AML-193 (cell line): ENCODE measurements at places on chromosomes 5 and 9.

DNA sequence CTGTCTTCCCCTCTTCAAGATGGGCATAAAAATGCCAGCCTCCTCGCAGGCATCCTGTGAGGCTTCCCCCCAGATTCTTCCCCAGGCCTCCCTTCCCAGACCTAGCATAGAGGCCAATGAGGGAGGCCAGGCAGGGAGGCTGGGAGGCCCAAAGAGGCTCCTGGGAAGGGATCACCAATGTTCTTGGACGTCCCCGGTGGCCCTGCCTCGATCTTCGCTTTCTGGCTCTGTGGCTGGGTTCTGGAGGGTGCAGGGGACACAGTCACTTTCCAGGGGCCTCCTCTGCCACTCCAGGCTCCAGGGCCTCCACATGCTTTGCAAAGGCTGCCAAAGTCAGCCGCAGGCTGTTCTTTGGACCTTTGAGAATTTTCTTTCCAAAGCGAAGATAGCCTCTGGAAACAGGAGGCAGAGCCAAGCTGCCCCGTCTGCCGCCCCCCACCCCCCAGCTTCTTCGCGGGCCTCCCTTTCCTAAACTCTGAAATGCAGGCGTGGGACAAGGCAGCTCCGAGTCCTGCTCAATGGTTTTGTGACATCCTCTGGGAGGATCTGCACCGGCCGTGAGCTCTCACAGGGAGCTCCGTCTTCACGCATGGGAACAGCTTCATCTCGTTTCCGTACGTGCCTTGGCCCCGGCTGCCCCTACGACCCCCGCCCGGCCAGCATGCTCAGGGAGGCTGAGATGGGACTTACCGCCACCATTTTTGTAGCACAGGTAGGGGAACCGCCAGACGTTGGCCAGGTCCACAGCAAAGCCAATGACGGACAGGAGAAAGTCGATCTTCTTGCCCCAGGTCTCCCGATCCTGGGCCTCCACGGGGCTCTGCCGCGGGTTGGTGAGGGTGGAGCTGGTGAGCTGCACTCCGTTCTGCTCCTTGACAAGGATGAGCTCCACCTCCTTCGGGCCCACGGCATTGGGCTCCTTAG lies 2.8 kb downstream of the SLC6A3 start:
- DNase-seq, result no peak

DNA sequence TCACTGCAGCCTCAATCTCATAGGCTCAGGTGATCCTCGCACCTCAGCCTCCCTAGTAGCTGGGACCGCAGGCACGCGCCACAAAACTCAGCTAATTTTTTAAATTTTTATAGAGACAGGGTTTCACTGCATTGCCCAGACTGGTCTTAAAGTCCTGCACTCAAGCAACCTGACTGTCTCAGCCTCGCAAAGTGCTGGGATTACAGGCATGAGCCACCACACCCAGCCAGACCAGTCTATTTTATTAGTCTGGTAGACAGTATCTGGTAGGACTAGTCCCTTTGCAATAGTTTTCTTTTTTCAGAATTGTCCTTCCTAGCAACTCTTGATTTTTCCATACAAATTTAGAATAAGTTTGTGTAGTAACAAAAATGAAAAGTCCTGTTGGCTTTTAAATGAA lies 14.1 kb upstream of the GPR150 start:
- DNase-seq, result no peak

- peak; percentile 28 for DNase-seq
These were observed 24.2 kb downstream of the FAM78A start for GRCh38 chr9:131252120-131252519.

GRCh38 chr5:51302343-51302742 lies 80.9 kb upstream of the ISL1 start:
- DNase-seq, result no peak

DNA sequence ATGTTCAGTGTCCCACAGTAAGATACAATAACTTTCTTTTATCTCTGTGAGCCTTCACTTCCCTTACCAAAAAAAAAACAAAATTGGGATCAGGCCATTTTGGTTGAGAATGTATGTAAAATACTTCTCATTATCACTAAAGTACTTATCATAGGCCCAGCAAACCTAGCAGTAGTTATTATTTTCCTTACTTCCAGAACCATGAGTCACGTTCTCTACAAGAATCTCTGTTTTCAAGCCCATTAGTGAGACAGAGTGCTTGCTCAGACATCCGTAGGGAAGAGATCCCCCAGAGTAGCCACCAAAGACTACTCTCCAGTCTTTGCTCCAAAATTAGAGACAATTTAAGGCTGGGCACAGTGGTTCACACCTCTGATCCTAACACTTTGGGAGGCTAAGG lies 103.9 kb upstream of the NR5A1 start:
- DNase-seq, result no peak

DNA sequence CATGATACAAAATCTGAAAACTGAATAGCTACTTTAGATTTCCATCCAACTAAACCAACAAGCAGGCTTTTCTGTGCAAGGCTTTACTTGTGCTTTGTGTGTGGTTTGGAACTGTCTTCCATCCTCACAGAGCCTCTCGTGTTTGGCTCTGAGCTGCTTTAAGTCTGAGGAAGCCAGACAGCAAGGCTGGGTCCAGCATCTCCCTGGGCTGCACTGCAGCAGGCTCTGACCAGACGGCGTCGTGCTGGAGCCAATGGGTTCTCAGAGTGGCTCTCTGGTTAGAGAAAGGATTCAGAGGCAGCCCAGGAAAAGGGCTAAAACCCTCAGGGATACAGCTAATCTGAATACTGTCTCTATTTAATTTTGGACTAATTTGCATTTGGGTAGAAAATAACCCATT lies 207.9 kb upstream of the EFNA5 start:
- DNase-seq, result no peak

DNA sequence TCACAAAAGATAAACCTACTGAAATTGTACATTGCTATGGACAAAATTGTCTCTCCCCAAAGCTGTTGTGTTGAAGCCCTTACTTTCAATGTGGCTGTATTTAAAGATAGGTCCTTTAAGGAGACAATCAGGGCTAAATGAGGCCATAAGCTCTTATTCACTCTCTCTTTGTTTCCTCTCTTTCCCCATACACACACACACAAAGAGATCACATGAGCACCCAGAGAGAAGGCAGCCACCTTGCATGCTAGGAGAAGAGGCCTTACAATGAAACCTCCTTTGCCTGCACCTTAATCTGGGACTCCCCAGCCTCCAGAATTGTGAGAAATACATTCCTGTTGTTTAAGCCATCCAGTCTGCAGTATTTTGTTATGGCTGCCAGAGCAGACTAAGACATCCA lies 1295.6 kb upstream of the CDH6 start:
- DNase-seq, result no peak

DNA sequence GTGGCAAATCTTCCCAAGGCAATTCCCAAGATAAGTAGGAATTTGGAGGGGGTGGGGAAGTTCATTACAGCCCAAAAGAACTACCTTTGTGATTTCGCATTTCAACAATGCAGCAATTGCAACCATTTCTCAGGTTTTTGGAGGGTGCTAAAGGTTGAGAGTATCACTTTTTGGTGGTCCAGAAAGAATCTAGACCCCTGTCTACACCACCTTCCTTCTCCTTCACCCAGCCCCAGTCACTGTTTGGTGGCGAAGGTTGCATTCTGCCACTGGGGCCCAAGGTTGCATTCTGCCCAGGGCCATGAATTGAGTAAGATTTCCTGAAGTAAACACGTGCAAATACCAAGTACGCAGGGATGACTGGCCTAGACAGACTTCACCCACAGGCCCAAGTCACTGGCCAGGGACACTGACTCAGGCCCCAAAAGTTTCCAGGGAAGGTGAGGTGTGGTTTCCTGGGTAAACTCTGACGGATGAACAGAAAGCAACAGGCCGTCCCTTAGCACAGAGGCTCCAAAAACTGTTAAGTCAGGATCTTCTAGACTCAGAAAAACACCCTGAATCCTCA lies 5.7 kb downstream of the PDE6A start:
- peak; percentile 82 for DNase-seq

DNA sequence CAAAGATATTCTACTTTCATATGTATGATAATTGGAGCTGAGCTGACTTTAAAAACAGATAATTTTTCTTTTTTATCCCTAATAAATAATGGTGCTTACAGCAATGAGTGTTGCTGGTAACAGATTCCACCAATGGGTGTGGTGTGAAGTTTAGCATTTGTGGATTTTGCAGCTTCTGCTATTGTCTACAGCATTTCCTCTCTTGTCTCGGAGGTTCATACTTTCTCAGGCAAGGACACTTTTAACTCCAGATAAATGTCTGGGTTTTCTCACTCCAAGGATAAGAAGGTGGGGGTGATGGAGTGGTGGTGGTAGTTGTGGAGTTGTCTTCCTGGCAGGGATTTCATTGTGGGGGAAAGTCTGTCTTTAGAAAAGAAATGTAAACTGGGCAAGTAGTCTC lies 120.0 kb upstream of the CDKN2B start:
- DNase-seq, result no peak

DNA sequence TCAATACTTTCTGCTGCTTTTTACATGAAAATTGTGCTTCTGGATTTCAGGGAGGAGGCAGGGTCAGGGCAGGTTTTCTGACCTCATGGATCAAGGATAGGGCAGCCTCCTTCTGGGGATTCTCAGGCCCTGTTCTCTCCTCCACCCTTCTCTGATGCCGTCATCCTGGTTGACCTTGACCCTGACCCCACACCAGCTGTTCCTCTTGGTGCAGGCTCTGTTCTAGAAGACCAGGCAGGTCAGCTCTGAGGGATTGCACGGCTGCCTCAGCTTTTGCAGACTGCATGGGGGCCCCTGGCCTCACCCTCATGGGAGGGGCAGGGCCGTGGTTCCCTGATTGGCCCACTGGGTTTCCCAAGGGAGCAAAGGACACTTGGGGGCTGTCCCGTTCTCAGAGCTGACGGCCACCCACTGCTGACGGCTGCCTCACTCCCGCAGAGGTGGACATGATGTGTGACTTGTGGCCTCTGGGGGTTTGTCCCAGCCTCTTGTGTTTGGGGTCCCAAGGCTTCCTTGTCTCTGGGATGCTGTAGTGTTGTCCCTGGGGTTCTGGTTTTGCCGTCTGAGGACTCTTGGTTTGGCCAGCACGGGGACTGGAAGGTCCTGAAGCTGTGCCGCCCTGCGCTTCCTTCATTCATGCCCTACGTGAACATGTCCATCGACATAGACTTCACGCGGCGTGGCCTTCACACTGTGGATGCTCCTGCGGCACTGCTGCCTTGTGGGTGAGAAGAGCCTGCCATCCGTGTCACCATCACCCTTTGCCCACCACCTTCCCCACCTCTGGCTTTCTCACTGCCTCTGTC lies 34.5 kb downstream of the CEP72 start:
- DNase-seq, result no peak

- DNase-seq, result no peak
These were observed 112.6 kb downstream of the SAXO1 start for GRCh38 chr9:18920141-18921084.

GRCh38 chr5:55160493-55161209 lies 680 bp downstream of the GPX8 start:
- no peak for DNase-seq

DNA sequence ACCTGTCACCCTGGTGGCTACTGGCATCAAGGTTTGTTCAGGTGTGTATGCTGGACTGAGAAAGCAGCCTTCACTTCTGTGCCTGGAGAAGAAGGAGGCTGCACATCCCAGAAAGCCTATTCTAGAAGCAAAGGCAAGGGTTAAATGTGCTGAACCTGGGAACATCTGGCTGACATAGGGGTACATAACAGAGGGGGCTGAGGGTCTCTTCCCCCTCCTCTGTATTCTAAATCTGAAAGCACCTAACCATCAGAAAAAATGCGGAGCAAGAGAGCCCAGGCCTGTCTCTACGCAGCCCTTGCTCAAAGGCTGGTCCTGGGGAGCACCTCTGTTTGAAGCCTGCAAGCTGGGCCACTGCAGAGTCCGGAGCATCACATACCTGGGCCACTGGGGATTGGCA lies 53.2 kb upstream of the FSTL4 start:
- DNase-seq, result no peak

GRCh38 chr9:71303351-71303750 lies 181.9 kb upstream of the TRPM3 start:
- no peak for DNase-seq

DNA sequence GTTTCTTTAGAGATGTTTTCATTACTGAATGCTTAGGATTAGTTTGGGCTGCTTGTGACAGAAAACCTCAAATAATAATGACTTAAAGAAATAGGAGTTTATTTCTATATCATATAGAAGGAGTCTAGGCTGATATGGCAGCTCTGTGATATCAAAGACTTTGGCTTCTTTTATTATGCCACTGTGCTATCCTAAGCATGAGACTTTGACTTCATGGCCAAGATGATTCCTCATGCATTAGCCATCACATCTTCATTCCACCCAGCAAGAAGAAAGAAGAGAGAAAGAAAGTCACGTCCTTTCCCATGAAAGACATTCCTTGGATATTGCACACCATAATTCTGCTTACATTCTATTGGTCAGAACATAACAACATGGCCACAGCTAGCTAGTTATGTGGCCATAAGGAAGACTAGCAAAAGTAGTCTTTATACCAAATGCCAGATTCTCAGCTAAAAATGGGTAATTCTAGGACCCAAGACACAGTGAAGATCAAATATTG lies 76.2 kb downstream of the DAPK1 start:
- no peak for DNase-seq

- DNase-seq, result no peak
These were observed 9.7 kb downstream of the NOL8 start for GRCh38 chr9:92315456-92315855.

- DNase-seq, result no peak
These were observed 19.6 kb upstream of the GLRX start for GRCh38 chr5:95841914-95842812.

GRCh38 chr9:115013998-115014397 lies 83.6 kb upstream of the TNFSF8 start:
- peak; percentile 57 for DNase-seq

DNA sequence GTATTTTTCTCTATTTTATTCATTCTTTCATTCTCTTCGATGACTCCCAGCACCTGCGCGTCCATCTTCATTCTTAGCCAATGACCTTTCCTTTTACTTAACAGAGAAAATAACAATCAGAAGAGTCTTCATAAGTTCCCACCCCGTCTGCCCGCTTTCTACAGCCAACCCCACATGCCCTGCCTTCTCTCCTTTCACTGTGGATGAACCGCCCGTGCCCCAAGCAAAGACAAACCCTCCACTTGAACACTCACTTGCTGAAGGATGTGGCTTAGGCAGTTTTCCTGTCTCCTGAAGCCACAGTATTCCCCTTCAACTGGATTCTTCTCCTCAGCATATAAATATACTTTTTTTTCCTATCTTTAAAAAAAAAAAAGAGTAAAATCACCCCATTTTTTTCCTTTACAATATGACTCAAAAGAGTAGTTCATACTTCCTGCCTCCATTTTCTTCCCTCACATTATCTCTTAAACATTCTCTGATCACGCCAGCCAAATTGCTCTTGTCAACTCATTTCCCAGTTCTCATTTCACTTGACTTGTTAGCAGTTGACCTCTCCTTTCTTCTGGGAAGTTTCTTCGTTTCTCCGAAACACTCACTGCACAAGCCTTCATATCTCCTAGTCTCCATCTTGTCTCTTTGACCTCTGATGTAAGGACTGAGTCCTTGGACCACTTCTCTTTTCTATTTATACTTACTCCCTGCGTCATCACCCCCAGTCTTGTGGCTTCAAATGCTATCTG lies 11.1 kb downstream of the NIPSNAP3B start:
- no peak for DNase-seq

DNA sequence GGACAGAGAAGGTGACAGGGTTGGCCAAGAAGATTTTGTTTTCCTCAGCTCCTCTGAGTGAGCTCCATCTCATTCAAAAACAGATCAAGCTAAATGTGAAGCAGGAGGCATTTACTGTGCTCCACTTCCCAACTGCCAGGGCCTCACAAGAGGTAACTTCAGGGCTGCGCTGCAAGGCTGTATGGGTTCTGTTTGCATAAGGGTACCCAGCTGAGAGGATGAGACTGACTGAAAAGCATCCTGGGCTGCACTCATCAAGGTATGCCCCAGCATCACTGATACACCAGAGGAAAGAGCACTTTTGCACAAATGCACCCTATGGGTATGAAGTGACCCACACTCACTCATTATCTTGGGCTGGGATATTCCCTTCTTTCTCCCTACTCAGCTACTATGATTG lies 316.2 kb upstream of the HAPLN1 start:
- no peak for DNase-seq
